ENCODE measurements at places on chromosomes 12 and 14.

- no peak for DNase-seq
Observed at GRCh38 chr14:50977863-50978528, 33.7 kb upstream of the PYGL start.

- DNase-seq = no peak
Observed at GRCh38 chr12:131529196-131530040, 181.5 kb upstream of the SFSWAP start.

DNA sequence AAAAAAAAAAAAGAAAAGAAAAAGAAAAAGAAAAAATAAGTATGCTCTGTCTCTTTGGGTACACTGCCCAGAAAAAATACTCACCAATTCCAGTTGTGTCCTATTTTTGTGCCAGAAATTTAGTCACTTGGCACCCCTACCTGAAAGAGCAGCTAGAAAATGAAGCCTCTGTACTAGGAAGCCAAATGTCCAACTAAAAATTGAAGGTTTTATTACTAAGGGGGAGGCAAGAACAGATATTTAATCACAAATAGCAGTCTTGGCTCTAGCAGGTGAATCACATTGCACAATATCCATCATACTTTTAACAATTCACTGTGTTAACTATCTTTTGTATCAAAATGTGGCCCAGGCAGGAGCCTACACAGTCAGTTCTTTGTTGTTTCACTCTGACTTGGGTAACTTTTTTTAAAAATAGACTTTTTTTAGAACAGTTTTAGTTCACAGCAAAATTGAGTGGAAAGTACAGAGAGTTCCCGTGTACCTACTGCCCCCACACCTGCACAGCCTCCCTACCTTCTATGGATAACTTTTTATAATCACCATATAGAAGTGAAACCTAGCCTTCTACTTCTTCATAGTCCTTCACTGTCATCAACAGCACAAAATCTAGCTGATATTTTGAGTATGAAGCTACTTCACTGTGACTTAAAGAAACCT is 87.1 kb upstream of the ATF7IP start:
- DNase-seq = no peak

DNA sequence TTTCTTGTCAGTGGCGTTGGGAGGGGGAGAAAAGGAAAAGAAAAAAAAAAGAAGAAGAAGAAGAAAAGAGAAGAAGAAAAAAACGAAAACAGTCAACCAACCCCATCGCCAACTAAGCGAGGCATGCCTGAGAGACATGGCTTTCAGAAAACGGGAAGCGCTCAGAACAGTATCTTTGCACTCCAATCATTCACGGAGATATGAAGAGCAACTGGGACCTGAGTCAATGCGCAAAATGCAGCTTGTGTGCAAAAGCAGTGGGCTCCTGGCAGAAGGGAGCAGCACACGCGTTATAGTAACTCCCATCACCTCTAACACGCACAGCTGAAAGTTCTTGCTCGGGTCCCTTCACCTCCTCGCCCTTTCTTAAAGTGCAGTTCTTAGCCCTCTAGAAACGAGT is 1.9 kb downstream of the ASCL1 start:
- DNase-seq = no peak

DNA sequence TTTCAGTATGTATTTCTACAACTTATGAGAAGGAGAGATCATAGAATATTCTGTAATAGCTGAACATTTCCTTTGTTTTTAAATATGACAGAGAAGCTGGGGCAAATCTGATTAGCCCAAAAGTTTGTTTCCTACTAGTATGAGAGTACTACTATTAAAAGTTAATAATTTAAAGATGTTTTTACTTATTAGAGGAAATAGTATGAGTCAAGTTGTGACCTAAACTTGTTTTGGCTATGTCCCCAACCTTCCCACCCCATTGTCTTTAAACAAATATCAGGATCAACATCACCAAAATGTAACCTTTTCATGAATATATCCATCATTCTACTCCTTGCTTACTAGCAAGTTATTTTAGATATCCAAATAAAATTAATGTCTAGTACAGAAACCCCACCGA is 10.5 kb downstream of the GNPNAT1 start:
- DNase-seq = peak; percentile 30

DNA sequence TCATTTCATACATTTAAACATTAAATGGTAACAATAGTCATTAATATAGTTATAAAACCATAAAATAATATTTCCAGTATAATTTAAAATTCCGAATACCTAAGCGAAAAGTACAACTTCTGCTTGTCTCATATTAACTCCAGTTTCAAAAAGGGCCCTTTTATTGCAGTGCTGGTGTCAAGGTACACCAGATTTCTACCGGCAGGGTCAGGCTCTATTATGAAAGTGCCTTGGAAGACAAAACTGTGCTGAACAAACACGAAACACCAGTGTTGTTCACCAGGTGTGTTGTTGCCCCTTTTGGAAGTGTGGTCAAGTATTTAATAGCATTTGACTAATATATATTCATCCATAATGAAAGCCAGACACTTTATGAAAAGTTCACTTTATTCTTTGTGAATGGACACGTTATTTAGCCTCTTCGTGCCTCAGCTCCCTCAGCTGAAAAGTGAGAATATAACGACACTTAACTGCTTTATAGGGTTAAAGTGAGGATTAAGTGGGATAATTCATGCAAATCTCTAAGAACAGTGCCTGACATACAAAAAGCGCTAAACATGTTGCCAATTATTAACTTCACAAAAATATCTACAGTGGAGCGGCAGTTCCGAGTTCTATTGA is 20.3 kb upstream of the GNS start:
- no peak for DNase-seq

DNA sequence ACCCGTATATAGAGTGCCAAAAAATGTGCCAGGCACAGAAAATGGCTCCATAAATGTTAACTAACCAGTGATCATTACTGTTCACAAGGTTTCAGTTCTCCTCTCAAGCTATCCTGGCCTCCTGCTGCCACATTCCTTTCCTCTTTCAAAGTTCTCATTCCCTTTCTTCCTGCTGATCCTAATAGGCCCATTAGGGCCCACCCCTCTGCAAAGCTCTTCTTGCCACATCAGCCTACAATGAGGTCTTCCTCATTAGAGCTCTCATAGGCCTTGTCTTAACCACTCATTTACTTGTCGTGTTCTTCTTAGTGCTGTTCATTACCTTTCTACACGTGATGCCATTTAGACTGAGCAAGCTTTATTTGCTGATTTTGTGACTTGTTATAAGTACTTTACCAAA is 40.5 kb downstream of the RPS29 start:
- no peak for DNase-seq

- DNase-seq = peak; percentile 31
Observed at GRCh38 chr12:43758247-43758727, 303 bp downstream of the PUS7L start.

DNA sequence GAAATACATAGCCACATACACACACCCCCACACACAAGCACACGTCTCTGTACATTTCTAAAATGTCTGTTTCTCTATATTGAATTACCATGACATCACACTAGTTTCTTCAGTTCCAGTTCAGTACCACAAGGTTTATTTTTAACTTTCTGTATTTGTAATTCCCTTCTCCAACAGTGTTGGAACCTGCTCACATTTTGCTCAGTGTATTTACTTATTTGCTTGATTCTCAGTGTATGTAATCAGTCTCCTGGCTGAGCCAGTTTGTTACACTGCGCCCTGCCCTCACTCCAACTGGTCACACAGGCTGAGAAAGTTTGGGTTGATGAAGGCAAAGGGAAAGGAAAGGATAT is 67.1 kb downstream of the MON2 start:
- DNase-seq = no peak

DNA sequence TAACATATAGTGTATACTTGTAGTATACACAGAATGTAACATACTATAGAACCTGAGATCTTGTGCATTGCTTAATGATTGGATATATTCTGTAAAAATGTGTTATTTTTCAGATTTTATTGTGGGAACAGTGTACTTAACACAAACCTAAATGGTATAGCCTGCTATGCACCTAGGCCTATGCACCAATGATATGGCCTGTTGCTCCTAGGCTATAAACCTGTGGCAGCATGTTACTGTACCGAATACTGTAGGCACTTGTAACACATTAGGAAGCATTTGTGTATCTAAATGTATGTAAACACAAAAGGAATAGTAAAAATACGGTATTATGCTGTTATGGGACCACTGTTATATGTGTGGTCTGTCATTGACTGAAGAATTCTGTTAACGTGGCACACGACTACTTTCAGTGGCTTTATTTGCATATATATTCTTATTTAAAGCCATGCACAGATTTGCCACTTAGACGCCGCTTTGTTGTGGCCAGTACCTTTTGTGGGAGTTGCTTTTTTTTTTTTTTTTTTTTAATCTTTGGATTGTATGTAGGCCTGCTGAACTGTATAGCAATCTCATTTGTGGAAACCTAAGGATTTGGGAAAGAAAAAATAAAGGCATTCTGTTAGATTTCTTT is 7.4 kb downstream of the PAPOLA start:
- no peak for DNase-seq

GRCh38 chr12:45732250-45732649 is 2.7 kb downstream of the ARID2 start:
- DNase-seq = peak; percentile 25

- DNase-seq = peak; percentile 79
Observed at GRCh38 chr12:46921764-46922133, 96.0 kb upstream of the SLC38A4 start.

DNA sequence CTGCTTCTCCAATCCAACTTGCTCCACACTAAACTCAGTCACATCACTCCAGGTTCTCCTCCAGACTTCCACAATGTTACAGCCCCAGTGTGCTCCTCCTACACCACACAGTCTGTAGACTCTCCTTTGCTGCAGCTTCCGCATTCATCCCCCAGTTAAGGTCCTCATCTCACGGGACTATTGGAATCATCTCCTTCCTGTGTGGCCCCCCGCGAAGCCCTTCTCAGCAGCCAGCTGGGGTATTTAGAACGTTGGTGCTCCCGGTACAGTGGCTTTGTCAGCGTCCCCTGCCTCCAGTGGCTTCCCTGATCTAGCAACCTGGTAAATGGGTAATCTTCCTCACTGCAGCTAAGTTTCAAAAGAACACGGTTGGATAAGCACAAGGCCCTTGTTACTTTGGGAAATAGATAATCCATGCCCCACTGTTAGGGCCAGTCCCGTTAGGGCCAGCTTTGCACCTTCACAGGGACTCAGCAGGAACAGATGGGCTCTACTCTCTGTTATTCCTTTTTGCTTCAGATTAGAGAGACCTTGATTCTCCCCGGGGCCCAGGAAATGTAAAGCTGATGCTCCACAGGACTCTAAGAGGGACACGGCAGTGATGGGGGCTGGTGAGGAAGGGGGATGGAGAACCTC is 823 bp upstream of the TSPAN11 start:
- no peak for DNase-seq

DNA sequence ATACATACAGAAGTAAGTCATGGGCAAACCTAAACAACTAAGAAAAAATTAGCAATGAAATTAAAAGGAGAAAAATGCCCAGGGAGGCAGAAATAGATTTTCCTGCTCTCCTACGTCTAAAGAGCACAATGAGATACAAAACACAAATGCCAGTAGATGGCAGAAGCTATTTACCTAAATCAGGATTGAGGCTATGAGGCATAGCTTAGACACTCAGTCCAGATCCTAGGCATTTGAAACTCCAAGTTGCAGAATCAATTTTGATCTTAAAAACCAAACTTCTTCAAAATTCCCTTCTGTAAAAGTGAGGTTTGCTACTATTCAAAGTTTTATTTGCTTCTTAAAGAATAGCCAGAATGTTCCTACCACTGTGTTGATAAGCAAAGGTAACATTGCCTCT is 368.6 kb downstream of the DAD1 start:
- DNase-seq = peak; percentile 15

DNA sequence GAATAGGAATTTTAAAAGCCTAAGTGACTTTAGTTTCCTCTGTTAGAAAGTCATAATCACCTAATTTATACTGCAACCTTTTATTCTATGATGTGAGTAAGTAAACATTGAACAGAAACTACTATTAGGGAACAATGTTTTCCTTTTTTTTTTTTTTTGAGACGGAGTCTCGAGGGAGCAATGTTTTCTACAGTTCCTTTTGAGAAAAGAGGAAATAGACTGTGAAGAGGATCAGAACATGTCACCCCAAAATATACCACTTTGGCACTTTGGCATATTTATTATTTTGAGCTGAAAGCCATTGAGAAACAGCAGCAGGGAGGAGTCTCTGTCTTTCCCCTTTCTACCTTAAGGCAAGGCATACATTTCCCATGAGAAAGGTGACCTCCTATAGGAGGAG is 162.7 kb upstream of the CNOT2 start:
- DNase-seq = no peak

DNA sequence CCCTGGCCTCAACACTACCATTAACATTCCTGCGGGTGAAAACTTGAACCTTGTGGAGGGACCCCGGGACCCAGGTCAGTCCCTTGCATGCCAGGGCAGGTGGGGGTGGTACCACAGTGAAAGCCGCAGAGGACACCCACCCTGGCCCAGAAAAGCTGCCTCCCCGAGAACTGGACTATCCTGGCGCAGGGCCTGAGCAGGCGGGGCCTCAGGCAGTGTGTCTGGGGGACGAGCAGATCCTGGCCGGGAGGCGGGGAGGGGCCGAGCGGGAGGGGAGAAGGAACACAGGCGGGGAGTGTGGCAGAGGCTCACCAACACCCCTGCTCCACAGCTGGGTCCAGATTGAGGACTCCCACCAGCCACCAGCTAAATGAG is 10.0 kb downstream of the AHNAK2 start:
- peak; percentile 60 for DNase-seq

GRCh38 chr12:75786070-75786469 is 245.5 kb downstream of the PHLDA1 start:
- no peak for DNase-seq

DNA sequence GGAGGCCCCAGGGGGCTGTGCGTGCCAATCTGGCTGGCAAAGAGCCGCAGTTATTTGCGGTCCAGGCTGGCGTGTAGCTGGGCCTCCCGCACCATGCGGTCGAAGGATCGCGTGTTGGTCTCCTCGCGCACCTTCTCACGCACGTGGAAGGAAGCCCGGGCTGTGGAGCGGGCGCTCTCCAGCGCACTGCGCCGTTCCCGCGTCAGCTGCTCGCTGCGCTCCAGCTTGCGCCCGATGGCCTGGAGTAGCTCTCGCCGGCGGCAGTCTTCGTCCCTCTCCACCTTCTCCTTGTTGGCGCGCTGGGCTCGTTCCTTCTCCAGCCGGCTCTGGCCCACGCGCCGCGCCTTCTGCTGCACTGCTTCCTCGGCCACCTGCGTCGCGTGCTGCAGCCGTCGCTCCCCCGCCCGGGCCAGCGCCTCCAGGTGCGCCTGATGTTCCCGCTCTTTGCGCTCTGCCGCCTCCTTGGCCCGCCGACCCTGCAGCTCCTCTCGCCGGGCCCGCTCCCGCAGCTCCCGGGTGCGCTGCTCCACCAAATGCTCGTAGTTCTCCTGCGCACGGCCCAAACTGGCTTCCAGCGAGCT is 3.1 kb downstream of the CCDC177 start:
- no peak for DNase-seq

DNA sequence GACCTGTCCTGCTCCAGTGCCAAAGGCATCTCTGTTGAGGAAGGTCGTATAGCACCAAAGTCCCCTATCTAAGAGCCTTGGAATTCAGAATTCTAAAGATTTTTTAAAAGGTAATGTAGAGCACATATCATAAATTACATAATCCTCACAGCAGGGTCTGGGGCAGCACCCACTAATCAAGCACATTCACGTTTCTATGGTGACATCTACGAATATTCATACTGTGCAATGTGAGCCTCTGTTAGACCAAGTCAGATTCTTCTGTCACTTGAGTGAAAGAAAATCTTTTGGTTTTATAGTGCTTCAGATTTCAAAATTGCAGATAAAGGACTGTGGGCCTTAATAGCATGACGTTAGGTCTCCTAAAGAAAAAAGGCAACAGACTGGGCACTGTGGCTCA is 13.1 kb upstream of the TMEM229B start:
- no peak for DNase-seq
